ENCODE measurements at places on chromosomes 7 and 10. TPM values are rescaled to one million over a fixed set of nuclear protein-coding genes. Genes with fewer than 3 reads are reported as not detected.

- no peak for DNase-seq
These were observed 36.0 kb downstream of the ANK3 start for GRCh38 chr10:60353519-60354258.

The PLAU gene
- 137 TPM for total RNA-seq

DNA sequence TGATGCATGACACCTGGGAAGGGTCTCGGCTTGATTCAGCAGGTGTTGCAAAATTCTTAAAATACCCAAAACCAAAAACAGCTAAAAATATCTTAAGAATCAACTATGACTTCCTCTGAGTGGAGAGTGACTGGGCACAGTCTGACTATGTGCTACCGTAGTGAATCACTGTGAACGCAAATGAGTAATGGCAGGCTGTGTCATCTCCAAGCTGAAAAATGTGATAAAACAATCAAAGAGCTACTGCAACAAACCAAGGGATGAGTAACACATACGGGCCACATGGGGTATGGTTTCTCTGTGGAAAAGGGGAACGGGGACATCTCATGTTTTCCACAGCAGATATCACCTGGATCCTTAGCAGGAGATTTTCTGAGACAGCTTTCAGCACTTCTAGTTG lies 127.5 kb downstream of the ABCA13 start:
- no peak for DNase-seq

GRCh38 chr7:30910411-30911073 lies 1.1 kb upstream of the AQP1 start:
- DNase-seq: no peak

The HMX3 gene
- not detected for total RNA-seq

The PTF1A gene
- total RNA-seq: not detected

DNA sequence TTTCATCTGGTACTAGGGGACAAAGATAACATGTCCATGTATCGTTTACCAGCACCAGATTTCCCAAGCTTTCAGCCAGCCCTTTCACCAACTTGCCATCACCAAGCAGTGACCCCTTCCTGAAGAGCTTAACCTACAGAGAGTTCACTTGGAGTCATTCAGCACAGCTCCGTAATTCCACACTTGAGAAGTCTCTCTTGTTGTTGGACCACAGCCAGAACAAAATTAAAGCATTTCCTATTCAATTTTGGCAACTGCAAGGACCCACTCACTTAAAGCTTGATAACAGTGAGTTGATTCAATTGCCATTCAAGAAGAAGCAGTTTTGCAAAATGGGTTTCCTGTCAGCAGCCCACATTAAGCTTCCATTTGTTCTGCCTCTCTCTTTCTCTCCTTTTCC lies 88.5 kb upstream of the LRRTM3 start:
- no peak for DNase-seq

The C10orf71 gene
- total RNA-seq: not detected

DNA sequence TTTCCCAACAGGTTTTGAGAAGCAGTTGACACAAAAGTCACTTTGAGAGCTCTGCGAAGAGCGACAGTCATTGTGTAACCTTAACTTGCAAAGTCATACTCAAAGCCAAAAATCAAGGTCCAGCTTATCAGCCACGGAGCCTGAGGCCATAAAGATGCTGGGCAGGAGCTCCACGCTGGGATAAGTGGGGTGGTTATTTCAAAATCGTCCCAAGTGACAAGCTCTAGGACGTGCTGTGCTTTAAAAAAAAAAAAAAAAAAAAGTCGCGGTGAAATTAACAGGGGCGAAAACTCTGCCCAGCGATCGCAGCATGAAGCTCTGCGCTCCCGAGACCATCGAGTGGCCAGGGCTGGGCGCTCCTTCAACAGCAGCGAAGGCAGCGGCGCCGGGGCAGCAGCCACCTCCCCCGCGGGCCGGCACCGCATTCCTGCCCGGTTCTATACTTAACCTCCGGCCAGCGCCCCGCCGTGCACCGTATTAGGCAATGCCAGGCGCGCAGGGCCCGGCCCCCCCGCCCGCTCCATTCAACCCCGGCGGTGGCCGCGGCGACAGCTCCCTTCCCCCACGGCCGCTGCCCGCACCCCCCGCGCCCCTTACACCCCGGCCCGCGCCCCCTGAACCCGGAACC lies 657 bp downstream of the HACD1 start:
- DNase-seq: no peak

DNA sequence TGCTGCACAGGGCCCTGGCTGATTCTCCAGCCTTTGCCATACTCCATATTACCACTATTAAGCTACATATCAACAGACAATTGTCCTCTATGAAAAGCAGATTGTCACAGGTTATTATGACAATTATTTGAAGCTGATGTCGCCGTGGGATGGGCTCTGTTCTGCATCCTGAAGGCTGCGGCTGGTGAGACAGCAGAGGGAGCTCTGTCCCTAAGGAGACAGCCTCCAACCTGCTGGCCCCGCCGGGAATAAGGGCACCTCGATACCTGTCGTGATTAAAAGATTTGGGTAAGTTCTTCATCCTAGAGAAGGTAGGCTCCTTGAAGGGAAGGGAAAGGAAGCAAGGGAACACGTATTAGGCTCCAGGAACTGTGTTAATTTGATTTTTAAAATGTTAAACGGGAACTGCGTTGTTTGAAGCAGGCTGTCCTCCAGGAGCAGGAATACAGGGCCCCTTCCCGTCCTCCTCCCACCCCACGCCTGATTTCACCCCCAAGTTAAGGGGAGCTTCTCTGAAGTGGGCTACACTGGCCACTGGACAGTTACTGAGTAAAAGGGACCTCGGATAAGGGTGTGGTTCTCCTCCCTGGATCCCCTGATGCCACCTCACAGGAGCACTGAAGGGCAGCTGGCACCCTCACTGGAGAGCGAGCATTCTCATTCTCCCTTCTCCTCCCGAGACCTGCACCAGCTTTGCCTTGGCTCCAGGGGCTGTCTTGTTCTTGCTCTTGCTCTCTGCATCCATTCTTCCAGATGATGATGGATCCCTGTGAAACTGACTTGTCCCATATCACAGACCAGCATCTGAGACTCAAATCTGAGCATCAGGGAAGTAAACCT lies 11.8 kb upstream of the TIAL1 start:
- no peak for DNase-seq

The ANKRD7 gene
- total RNA-seq: not detected

DNA sequence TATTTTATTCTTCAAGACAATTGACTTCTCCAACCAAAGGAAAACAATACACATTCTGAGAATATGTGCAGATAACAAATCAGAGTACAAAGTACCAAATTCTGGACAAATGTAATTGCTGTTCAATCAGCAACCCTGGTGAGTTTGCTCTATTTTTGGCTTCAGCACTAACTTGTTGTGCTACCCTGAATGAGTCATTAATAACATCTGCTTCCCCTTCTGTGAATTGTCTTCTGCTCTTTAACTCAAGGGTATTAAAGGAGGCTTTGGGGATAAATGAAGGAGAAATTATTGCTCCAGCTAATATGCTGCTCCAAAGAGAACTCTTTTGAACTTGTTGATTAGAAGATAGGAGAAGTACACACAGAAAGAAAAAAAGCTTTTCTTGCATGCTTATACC lies 459.3 kb downstream of the HTR7 start:
- DNase-seq: no peak

- no peak for DNase-seq
These were observed 74.4 kb upstream of the PAX2 start for GRCh38 chr10:100670828-100671479.

DNA sequence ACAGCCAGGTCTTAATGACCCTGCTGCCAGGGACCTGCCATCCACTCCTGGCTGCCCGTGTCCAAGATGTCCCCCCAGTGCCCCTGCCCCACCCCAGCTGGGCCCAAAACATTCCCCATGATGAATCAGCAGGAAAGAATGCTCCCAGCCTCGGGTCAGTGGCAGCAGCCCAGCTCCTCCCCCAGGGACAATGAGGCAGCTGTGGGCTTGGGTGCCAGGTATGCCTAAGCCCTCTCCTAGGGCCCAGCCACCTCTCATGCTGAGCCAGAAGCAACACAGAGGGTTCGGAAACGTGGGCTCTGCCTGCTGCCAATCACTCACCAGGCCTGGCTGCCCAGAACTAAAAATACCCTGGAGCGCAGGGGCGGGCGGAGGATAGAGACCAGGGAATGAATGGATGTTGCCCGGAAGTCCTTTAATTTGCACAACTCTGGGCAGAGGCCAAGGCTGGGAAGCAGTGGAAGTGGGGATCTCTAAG lies 1.5 kb upstream of the LOXL4 start:
- no peak for DNase-seq

DNA sequence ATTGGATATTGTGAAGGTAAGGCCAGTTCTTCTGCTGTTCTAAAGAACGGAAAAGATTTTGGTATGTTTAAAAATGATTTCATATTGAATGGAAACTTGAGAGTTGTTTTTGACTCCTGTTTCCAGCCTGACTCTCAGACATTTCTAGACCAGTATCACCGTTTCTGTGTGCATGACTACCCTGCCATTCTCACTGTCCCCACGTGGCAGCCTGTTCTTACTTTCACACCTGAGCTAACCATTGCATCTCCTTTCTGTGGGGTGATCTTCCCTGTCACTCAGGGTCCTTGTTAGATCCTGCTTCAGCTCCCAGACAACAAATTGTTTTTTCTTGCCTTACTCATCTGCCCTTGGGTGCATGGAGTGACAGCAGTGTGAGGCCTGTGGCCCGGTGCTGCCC lies 38.9 kb downstream of the GLRX3 start:
- DNase-seq: no peak

DNA sequence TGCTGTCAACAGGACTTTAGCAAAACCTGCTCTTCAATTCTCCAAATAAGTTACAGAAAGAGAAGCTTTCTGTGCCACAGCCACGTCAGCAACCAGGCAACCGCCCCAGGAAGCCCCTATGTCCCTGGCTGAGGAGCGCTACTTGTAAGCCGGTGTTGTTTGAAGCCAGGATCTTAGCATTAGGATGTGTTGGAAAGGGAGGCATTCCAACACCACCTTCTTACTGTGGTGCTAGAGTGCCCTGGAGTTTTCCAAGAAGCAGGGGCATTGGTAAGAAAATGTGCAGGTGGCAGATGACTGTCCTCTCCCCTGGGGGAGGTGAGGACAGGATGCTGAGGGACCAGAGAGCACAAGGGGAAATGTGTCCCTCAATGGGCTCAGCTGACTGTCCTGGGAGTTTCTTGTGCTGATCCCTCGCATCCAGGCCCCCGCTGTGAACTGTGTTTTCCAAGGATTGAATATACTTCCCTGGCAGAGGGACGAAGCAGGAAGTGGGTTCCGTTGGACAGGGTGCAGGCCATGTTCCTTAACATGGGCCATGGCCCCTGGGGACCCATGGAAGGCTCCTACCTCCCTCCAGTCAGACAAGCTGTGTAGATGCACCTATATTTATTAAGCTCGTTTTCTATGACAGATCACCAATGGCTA lies 139.6 kb upstream of the GDF10 start:
- no peak for DNase-seq

The EBLN1 gene
- total RNA-seq: not detected

DNA sequence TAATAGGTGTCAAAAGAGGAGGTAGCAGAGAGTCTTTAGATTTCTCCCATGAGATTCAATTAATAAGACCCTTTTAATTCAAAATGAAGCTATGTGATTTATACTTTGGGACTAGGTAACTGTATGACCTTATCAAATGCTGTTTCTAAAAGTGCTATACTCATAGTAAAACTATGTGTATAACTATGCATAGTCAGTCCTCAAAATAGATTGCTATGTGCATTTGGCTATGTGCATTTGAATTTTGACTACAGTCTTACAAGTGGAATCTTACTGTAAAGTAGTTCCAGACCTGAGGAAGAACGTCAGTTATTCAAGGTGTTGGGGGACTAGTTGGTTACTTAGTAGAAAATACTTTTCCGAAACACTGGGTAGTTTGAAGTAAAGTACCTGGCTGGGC lies 36.9 kb downstream of the ADD3 start:
- DNase-seq: no peak

GRCh38 chr7:150507947-150508602 lies 6.6 kb upstream of the GIMAP7 start:
- DNase-seq: no peak

DNA sequence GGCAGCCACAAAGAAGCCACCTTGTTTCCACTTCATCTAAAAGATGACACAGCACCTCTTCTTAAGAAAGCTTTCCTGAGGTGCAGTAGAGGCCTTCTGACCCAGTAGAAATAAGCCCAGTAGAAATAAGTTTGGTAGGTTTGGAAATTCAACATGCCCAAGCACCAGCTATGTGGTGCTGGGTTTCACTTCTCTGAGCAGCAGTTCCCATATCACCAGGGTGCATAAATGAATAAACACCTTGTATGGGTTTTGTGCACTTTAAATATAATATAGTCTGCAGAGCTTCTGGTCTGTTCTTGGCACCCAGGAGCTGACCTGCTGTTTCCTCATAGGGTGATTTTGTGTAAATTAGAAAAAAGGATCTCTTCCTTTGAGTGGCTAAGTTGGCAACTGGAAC lies 492.4 kb upstream of the SORCS1 start:
- no peak for DNase-seq

- DNase-seq: no peak
These were observed 31.6 kb upstream of the LYZL1 start for GRCh38 chr10:29257106-29257783.

DNA sequence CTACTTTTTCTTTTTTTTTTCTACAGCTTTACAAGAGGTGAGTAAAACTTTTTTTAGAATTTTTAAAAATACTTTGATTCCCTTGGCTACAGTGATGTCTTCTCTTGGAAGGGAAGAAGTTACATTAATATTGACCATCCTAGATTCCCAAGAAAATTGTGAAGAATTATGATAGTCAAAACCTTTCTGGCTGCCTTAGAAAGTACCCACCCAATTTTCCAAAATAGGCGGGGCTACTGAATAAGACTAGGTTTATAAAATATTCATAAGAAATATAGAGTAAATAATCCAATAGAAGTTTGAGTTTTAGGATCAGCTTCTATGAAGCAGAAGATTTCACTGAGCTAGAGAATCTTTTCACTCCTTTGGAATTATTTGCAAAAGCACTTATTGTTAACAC lies 3.0 kb downstream of the COL1A2 start:
- no peak for DNase-seq

GRCh38 chr10:1377231-1377630 lies 321.0 kb downstream of the WDR37 start:
- DNase-seq: no peak

- no peak for DNase-seq
These were observed 593.3 kb downstream of the POM121L12 start for GRCh38 chr7:53628775-53629174.

DNA sequence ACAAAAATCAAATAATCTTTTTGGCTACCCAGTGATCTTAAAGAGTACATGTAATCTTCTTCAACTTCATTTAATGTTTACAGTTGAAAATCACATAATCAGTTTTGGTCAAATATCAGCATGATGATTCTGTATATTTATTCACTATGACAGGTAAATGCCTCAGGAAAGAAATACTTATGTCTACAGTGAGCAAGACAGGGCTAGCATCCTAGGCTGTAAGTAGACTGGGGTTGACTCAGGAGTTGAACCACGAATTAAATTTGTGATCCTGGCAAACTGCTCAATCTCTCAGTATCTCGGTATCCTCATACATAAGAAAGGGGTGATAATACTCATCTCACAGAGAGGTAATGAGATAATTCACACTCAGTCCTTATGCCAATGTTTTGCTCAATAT lies 71.8 kb downstream of the SEMA3D start:
- no peak for DNase-seq

The EEPD1 gene
- total RNA-seq: 6.2 TPM

The SERPINE1 gene
- total RNA-seq: 5,219 TPM

- DNase-seq: no peak
These were observed 237.1 kb upstream of the FAM3C start for GRCh38 chr7:121633186-121633585.

The RNF133 gene
- 0.70 TPM for total RNA-seq

- no peak for DNase-seq
These were observed at the start of gene CALML5 for GRCh38 chr10:5499493-5500140. TSS of gene CALML5 (minus strand) at chr10:5499570. CDS start at chr10:5499438, 132 bp downstream.

The CLEC5A gene
- total RNA-seq: not detected

Data from glomerular endothelial cell (primary cell).